ENCODE measurements at places on chromosomes 6 and 20.

DNA sequence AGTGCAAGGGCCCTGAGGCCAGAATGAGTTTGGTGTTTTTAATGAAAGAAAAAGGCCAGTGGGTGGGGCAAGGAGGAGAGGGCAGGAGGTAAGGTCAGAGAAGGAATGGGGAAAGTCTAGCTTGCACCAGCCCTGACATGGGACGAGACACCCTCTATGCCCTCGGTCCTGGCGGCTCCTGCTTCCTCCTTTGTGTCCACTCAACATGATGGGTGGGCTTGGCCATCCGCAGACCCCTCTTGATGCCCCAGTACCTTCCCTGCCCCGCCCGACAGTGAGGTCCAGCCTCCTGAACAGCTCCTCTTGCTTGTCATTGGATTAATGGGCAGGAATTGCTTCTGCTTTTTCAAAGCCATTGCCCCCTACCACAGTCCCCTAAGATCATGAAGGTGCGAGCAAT is 33.6 kb upstream of the ANGPT4 start:
- H3K4me1 ChIP-seq = no peaks in the 10 kb centered on the region
- peaks cover 40% of the 10 kb centered on the region for H3K27me3 ChIP-seq
- no peak for DNase-seq
- no peaks in the 10 kb centered on the region for H3K36me3 ChIP-seq
- H3K27ac ChIP-seq = no peak overlapping the region

DNA sequence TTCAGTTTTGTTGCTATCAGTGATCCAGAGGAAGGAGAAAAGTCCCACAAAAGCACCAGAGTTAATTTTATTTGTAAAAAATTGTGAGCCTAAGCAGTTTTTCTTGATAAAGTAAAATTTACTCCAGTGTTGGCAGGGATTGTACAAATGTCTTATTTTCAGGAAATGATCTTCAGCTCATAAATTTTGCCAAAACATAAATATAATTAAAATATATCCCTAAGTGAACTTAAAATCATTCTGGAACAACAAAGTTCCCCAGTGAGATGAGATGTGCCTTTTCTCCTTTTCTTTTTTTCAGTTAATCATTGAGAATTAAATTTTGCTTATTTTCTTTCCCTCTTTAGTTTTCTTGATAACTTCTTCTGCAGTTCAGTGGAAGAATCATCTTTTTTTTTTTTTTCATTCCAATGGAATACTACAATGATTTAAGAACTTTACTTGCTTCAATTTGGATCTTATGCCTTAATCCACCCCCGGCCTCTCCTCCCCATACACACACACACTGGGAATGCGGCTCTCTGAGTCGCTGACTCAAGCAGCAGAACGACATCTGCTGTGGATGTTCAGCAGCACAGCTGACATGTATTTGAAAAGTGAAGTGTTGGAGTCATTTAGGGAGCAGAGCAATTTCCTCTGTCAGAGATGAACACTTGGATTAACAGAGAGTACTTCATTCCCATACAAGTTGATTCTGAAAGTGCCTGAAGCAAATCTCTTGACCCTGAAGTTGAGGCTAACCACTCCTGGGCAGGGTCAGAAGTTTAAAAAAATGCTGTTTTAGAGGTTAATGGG is 27.7 kb upstream of the LAMA4 start:
- no peaks in the 10 kb centered on the region for H3K4me1 ChIP-seq
- no peak overlapping the region for H3K4me3 ChIP-seq
- no peaks in the 10 kb centered on the region for H3K27me3 ChIP-seq
- DNase-seq = no peak

DNA sequence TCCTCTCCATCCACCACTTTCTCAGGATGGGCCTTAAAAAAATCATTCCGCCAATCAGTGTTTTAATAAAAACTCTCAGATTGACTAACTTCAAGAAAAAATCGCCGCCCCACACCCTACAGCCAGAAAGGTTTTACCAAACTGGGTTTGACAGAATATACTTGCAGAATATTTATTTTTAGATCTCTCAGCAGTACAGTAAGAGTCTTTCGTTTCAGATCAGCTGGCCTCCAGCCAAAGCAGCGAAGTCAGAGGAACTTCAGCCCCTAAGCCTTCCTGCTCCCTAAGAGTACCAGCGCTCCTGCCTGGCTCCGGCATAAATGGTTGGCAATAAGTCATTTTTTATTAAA is 24.7 kb downstream of the TBC1D7 start:
- peak overlapping the region; percentile 55 for H3K27ac ChIP-seq
- H3K4me1 ChIP-seq = peaks cover 30% of the 10 kb centered on the region
- peak; percentile 81 for DNase-seq
- H3K27me3 ChIP-seq = no peaks in the 10 kb centered on the region
- H3K36me3 ChIP-seq = no peaks in the 10 kb centered on the region

DNA sequence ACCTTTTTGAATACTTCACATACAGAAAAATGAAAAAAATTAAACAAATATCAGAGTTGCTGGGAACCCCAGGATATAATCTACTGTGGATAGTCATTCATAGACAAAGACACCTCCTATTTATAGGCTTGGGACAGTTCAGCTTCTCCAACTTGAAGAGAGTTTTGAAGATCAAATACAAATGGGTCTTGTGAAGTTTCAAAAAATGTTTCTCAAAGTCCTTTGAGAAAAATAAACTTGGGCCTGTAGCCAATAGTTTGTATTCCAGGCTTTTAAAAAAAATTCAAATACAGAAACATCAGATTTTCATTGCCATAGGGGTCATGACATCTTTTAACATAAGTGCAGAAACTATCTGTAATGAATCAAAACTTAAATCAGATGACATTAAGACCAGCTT is 334.8 kb downstream of the LAMA2 start:
- no peak overlapping the region for H3K4me3 ChIP-seq
- DNase-seq = no peak
- no peaks in the 10 kb centered on the region for H3K4me1 ChIP-seq
- no peak overlapping the region for H3K27ac ChIP-seq
- no peaks in the 10 kb centered on the region for H3K36me3 ChIP-seq
